ENCODE measurements at places on chromosomes 13 and 19. TPM values are rescaled to one million over a fixed set of nuclear protein-coding genes. Genes with fewer than 3 reads are reported as not detected.

- no peak for ATAC-seq
Measured at GRCh38 chr13:59734393-59734792, 429.3 kb downstream of the DIAPH3 start.

DNA sequence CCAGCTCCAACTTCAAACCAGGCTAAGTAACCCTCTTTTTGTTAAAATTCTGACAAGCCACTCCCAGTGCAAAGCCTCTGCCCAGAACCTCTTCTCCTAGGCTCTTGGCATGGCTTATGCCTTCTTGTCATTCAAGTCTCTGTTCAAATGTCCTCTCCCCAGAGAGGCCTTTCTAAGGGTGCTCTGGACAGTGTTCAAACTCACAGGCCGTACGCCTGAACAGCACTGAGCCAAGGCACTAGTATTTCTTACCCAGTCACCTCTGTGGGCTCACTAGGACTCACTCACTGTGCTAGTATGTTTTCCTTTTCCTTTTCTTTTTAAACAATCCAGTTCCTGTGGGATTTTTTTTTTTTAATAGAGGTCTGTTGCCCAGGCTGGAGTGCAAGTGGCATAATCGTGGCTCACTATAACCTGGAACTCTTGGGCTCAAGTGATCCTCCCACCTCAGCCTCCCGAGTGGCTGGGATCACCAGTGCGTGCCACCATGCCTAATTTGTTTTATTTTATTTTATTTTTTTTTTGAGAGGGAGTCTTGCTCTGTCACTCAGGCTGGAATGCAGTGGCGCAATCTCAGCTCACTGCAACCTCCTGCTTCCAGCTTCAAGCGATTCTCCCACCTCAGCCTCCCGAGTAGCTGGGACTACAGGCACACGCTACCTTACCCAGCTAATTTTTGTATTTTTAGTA lies 2.3 kb upstream of the ASF1B start:
- no peak for ATAC-seq

MYO9B gene
- 38.1 TPM for total RNA-seq

SERTM1 gene
- not detected for total RNA-seq

GRCh38 chr19:4164262-4164661 lies 10.8 kb downstream of the CREB3L3 start:
- no peak for ATAC-seq

ZNF556 gene
- 0.27 TPM for total RNA-seq

LILRB3 gene
- 13.2 TPM for total RNA-seq

PLK5 gene
- not detected for total RNA-seq

GRCh38 chr13:60427285-60427684 lies 30.3 kb downstream of the TDRD3 start:
- ATAC-seq, result no peak

LGALS14 gene
- total RNA-seq, result not detected

GRCh38 chr19:2503521-2504109 lies 27.7 kb downstream of the GADD45B start:
- ATAC-seq, result peak; percentile 31

- ATAC-seq, result no peak
Measured at GRCh38 chr13:54241719-54242118, 1213.1 kb downstream of the OLFM4 start.
